Activated CD4-positive, alpha-beta memory T cell treated with anti-CD3 and anti-CD28 coated beads for 36 hours (primary cell): ENCODE measurements at places on chromosomes 3 and 15. TPM values are rescaled to one million over a fixed set of nuclear protein-coding genes. Genes with fewer than 3 reads are reported as not detected.

The PLAAT1 gene
- 0.39 TPM for total RNA-seq

DNA sequence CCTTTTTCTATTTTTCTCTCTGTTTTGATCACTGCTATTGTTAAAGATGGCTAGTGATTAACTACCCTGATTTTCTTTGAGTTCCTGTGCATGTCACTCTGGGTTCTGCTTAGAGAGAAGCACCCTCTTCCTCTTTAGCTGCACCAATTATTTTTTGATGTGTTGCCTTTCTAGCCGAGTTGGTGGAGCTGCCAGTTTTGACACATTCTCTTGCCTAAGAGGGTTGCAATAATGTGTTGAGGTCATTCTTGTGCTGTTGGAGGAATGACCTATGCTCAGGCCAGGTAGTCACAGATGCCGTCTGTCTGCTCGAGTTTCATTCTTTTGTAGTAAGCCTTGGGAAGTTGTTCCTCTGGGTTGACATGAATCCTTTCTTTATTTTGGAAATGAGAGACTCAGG is 84.6 kb upstream of the DPH6 start:
- DNase-seq, result no peak

The DNAH12 gene
- total RNA-seq, result 0.14 TPM

The PPCDC gene
- 16.3 TPM for total RNA-seq

GRCh38 chr3:15038306-15038705 is 26.8 kb downstream of the MRPS25 start:
- DNase-seq, result no peak

DNA sequence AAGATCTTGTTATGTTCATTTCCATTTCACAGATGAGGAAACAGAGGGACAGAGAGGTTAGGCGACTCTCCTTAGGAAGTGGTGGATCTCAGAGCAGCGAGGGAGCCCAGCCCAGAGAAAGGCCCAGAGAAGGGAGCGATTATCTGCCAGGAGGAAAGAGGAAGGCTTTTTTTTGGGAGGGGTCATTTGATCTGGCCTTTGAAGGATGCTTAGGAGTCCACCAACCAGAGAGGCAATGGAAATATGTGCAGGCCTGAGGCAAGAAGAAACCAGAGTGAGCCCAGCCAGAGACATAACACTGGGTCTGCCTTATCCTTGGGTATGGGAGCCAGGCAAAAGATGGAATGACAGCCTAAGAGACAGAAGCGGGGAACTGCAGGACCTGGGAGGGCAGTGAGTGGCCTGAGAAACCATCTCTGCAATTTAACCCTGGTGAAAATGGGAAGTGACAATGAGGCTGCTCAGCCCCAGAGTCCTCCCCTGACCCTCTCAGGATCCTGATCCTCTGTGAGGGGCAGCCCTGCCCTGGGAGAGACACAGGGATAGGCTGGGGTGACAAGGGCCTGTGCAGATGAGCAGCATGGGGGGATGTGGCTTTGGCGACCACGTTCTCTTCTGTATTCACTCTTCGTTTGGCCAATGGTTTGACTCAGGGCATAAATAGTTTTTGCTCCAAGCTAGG is 163.2 kb downstream of the WNT7A start:
- no peak for DNase-seq

The CCDC54 gene
- total RNA-seq, result not detected

DNA sequence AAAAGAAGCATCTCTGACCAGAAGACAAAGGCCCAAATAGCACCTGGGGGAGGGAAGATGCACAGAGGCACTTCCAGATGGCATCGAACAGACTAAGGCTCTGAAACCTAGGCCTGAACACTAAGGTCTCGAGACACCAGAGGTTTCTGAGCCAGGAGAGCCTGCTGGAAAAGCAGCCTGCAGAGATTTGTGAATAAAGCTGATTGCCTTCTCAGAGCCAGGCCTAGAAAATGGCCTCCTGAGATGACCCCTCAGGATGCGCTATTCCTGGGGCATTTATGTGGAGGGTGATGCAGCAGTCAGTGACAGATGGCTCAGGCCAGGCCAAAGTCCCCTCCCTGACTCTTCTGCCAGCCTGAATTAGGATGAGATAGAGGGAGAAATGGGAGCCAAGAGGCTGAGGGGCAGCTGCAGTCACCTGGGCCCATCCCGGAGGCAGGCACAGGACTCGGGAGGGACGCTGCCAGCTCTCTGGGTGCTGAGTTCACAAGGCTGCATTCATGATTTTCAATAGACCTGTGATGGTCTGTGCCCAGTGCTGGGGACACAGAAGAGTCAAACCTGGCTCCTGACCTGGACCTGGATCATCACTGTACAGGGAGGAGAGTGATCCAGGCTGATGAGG is 6.9 kb downstream of the PRSS50 start:
- no peak for DNase-seq

DNA sequence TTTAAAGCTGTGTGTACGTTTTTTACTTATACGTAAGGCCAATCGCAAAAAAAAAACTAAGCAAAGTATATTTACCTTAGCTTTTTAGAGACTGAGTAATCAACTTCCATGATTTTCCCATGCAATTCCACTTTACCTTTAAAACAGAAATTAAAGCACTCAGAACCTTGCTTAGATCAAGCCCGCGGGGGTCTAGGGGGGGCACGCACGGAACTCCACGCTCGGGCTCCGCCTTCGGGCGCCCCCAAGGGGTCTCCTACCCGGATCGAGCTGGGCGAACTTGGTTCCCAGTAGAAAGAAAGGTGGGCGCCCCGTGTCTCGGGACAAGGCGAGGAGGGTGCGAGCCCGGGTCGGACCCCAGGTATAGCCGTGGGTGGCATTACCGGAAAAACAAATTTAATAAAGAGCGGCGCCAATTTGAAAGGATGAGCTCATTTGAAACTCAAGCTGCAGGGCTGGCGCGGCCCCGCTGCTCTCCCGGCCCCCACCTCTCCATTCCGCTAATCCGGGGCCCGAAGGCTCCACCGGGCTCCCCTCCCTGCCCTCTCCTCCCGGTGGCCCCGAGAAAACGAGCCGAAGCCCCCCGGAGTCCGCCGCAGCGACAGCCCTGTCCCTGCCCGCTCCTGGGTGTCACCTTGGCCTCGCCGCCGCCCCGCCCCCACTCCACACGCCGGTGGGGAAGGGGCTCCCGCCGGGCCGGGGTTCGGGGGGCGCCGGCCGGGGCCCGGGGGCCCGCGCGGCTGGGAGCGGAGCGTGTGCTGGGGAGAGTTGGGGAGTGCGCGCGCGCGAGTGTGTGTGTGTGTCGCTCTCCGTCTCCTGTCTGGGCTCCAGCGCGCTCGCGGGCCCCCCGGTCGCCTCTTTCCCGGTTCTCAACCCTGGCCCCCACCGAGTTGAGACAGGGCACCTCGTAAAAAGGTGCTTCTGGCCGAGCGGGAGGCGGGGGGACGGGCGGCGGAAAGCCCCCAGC is 1.5 kb downstream of the IGF2BP2 start:
- DNase-seq, result peak; percentile 28

GRCh38 chr3:145716519-145716918 is 444.5 kb downstream of the PLOD2 start:
- no peak for DNase-seq

DNA sequence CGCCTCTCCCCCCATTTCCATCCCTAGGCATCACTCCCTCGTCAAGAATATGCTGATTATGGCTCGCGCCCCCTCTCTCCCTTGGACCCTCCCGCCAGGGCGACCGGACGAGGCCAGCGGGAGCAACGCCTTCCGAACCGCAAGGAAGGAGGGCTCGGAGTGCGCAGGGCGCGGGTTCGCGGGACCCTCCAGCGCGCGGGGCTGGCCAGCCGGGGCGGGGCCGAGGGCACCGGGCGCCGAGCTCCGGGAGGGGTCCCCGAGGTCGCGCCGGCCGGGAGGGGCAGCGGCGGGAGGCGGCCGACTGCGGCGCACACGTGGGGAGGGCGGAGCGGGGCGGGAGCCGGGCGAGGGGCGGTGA is 483 bp downstream of the EHD4 start:
- no peak for DNase-seq

GRCh38 chr3:16770021-16770420 is 114.7 kb upstream of the PLCL2 start:
- DNase-seq, result no peak

DNA sequence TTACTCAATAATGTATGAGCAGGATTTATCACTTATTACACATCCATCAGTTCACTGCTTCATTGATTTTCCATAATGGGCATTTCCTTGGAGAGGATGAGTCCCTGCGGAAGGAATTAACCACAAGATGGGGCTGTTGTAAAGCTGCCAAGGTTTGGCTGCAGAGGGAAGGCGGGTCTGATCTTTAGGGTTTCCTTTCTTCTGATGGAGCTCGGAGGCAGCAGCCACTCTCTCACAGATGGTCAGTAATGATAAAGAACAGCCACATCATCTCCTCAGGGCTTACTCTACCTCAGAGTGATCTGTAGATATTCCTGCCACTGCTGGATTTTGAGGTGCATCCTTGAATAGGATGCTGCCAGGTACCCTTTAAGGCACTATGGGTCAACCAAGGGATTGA is 115.2 kb downstream of the USP13 start:
- DNase-seq, result no peak

DNA sequence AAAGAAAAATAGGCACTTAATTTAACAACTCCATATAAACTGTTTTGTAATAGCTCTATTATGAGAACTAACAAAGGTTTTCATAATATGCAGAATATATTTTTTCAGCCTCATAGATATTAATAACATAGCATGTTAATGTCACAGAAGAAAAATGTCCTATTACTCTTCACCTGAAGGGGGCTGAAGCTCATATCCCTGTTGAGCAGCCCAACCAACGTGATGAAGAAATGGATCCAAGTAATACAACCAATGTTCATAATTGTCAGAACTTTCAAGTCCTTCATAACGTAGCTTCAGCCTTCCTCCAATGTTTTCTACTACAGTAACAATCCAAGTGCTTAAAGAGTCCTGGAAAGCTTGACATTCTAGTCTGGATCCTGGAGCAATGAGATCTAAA is 34.5 kb upstream of the STIMATE start:
- DNase-seq, result no peak

The COL6A5 gene
- not detected for total RNA-seq

The DPPA2 gene
- not detected for total RNA-seq

The KLHL6 gene
- 63.5 TPM for total RNA-seq

GRCh38 chr3:138063416-138063815 is 52.0 kb downstream of the DZIP1L start:
- no peak for DNase-seq

The TP63 gene
- total RNA-seq, result 0.52 TPM

- DNase-seq, result no peak
Observed at GRCh38 chr15:50350621-50351020, 4.4 kb downstream of the GABPB1 start.

- DNase-seq, result no peak
Observed at GRCh38 chr15:77864211-77865105, 213.1 kb downstream of the TBC1D2B start.

DNA sequence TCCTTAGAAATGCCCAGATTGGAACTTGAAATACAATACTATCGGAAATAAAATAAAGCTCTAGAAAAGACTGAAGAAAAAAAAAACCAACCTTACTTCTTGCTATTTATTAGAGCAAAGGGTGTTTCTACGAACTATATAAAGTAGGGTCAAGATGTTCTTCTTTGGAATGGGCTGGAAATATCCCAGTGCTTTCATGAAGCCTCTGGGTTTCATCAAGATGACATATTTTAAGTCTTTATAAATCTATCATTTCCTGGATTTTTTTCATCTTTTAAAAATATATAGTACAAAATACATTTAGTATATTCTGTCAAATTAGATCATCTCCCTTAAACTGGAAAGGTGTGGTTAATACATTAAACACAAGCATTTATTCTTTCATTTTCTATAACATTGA is 978.8 kb downstream of the NAALADL2 start:
- no peak for DNase-seq

The CHRD gene
- total RNA-seq, result 0.21 TPM

DNA sequence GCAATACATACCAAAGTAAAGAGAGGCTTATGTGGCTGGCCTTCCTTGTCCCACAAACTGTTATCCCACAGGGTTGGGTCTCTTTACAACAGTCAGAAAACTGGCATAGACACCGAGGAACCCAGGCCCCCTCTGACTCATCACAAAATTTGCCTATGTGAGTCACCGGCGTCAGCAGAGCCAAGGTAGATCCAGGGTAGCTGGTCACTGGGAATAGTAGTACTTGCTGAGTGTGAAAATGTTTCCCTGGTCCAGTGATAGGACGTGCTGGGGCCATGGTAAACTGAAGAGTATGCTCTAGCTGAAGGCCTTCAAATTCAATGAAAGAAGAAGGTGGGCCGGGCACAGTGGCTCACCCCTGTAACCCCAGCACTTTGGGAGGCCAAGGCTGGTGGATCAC is 27.1 kb upstream of the SKIL start:
- DNase-seq, result peak; percentile 27

The PLS1 gene
- total RNA-seq, result 5.7 TPM

DNA sequence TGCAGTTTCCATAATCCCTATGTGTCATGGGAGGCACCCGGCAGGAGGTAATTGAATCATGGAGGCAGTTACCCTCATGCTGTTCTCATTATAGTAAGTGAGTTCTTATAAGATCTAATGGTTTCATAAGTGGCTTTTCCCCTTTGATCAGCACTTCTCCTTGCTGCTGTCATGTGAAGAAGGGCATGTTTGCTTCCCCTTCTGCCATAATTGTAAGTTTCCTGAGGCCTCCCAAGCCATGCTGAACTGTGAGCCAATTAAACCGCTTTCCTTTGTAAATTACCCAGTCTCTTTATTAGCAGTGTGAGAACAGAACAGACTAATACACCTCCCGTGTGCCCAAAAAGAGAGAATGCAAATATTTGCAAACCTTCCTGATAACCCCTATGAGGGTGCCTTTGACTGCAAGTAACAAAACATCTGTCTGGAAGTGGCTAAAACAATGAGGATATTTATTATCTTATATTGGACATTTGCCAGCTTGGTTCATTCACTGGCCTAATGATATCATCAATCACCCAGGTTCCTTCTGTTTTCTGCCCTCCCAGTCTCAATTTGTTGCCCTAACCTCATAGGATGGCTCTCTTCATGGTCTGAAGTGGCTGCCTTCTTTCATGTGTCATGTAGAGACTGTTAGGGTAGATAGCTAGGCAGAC is 68.7 kb downstream of the BHLHE40 start:
- DNase-seq, result no peak

DNA sequence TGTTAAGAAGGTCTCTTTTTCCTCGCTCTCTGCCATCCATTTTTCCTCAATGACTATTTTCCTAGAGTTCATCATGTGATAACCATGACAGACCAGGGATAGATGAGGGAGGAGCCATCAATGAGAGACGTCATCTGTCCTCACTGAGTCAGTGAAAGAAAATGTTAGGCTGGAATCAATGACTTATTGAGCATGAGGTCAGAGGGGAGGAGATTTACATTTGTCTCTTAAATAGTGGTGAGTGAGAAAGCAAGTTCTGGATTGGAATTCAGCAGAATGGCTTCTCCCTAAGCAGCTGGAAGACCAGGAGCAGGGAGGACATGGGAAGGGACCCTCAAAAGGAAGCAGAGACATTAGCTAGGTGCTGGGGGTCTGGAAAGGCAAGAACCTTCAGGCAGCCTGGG is 28.2 kb upstream of the USP3 start:
- no peak for DNase-seq

The MASP1 gene
- total RNA-seq, result not detected

The C3orf52 gene
- 3.3 TPM for total RNA-seq

GRCh38 chr3:149395107-149396089 is 17.9 kb upstream of the TM4SF1 start:
- DNase-seq, result no peak

- DNase-seq, result no peak
Observed at GRCh38 chr15:100167884-100168375, 173.8 kb downstream of the ADAMTS17 start.

The MCF2L2 gene
- total RNA-seq, result 4.7 TPM
